Activated T-helper 1 cell treated with anti-CD3 and anti-CD28 coated beads, Interleukin-12 subunit alpha, Interleukin-12 subunit beta, Interleukin-2, Interleukin-4 antibody, amounts not matched to agents 30 ng/mL and 10 ng/mL and 1 ng/mL, durations not matched to agents 14 hours and 24 hours and 36 hours (primary cell): ENCODE measurements at places on chromosomes 3 and 15. TPM values are rescaled to one million over a fixed set of nuclear protein-coding genes. Genes with fewer than 3 reads are reported as not detected.

LIPC gene
- total RNA-seq, result 0.62 and 0.69 TPM in 2 replicates

DNA sequence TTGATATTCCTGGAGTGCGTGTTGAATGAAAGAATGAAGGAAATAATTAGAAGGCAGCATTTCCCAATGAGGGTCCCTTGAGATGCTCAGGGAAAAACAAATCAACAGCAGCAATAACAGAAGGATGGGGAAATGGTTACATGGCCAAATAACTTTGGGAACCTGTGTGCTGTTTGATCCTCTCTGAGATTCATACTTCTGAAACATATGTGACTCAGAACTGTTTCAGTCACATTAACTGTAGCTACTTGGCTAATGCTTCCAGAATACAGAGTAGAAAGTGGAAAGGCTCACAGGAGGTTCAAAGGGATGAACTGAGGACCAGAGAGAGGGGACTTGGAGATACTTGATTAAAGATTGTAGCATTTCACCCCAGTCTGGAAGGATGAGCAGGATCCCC is 258.2 kb downstream of the SLCO3A1 start:
- no peak for DNase-seq

EPHB3 gene
- total RNA-seq, result 0.31 TPM in 1 of 2 replicates, not detected in the other

DNA sequence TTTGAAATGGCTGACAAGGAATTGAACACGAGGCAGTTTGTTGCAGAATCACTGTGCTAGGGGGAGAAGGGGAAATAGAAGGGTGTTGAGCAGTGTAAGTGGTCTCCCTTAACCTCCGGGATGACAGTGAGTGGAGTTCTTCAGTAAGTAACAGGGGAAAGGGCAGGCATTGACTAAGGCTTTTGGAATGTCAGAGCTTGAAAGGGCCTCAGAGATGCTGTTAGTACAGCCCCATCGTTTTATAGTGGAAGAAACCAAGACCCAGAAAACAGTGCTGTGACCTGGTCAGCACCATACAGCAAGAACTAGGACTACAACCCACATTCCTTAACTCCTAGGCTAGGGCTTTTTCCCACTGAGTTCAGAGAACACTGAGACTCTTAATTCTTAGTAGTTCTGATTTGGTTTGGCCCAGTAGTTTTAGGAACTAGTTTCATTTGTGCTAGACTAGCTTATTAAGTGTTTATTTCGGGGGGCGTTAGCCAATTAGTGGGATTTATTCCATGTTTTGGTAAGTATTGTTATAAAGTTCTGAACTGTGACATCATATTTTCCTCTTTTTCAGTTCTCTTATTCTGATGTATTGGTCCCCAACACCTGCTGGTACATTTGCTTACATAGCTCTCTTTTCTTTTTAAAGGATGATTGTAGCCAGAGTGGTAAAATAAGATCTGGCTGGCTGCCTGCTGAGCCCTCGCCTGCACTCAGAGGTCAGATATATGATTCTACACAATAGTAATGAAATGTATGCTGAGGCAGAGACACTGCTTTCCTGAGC is 34.2 kb downstream of the RAB11A start:
- no peak for DNase-seq

DNA sequence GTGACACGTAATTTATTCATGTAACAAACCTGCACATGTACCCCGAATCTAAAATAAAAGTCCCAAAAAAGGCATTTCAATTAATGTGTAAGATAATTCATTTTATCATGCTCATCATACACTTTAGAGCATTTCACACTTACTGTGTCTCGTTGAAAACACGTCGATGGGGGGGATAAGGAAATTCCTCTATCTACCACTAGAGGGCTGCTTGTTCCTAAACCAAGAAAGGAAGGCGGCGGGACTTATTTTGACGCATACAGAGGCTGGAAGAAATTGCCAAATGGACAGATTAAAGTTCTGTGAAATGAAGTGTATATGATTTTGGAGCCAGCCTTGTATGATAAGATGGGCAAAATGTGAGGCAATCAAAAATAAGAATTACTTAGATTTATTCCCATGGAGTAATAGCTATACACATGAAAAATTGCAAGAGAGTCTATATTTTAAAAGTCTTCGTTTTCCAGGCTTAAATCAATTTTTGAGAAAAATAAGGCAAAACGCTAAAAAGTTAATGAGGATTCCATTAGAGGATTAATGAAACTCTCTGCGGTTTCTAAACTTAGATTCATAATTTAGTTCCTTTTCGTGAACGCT is 346.8 kb downstream of the CNTN3 start:
- no peak for DNase-seq

GRCh38 chr15:84151205-84151931 is 84.2 kb upstream of the GOLGA6L4 start:
- DNase-seq, result no peak

- no peak for DNase-seq
Observed at GRCh38 chr3:174973465-174973864, 114.3 kb downstream of the NAALADL2 start.

DNA sequence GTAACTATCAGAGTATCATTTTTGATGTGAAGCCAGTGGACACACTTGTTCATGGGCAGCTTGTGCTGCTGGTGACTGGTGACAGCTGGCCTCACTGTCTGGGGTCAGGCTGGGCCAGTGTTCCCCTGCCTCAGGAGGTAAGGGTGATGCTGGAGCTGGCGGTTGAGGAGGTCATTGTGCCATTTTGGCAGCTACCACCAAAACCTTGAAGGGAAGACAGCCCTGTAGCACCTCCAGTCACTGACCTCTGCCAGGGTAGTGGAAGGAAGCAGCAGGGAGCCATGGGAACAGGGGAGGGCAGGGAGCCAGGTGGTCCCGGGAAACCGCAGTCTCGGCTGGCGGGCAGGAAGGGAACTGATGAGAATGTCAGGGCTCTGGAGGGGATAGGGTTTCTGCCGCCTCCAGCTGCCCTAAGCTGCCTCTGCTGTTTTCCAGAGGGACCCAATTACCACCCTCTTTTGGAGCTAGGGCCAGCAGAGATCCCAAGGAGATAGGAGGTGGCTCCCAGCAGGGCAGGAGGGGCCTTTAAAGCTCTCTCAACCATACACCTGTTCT is 24.8 kb downstream of the FOXL2NB start:
- DNase-seq, result no peak

DNA sequence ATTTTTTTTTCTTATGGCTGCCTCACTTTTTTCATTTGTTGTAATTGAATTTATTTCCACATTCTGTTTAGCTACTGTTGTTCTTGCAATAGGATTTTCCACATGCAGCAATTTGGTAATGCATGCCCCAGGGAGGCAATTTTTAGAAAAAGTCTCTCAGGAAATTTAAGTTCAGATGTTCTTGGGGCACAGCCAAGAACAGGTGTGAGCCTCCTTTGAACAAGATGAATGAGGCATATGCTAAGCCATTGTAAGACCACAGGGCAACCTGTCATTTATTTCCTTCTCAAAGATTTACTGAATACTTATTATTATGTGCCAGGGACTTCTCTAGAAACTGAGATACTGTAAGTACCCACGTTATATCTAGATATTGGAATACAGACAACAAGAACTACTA is 549.5 kb downstream of the DIPK2A start:
- DNase-seq, result no peak

CEP152 gene
- 27.3 and 28.0 TPM in 2 replicates for total RNA-seq

DNA sequence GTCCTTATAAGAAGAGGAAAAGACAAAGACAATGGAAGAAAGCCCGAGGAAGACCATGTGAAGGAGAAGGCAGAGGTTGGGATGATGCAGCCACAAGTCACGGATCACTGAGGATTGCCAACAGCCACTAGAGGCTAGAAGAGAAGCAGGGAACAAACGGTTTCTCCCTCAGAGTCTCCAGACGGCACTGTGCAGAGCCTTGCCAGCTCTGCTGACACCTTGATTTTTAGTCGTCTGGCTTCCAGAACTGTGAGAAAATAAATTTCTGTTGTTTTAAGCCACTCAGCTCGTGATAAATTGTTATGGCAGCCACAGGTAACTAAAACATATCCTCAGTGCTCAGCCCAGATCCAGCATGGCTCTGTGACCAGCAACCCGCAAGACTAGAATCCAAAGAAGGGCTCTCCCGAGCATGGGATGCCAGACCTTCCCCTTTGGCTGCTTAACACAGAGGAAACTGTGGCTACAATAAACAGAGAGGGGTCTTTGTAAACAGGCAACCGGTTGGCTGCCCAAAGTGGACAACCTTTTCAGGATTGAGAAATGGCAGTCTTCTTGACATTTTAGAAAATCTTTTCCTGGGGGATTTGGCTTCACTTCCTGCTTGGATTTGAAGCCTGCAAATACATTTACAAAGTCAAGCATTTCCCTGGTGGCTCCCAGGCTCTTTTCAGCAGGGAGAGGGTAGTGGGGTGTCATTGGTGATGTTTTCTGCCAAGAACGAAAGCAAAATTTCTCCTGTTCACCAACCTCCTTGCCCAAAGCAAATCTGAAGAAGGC is 88.7 kb upstream of the ADPGK start:
- no peak for DNase-seq

ST8SIA2 gene
- not detected in 2 replicates for total RNA-seq

SI gene
- not detected in 2 replicates for total RNA-seq

IP6K1 gene
- 49.3 and 52.4 TPM in 2 replicates for total RNA-seq

HRH1 gene
- total RNA-seq, result 0.15 and 0.21 TPM in 2 replicates

- DNase-seq, result no peak
Observed at GRCh38 chr15:28931828-28932227, 46.1 kb downstream of the APBA2 start.

ISG20 gene
- total RNA-seq, result 31.2 and 34.9 TPM in 2 replicates

- no peak for DNase-seq
Observed at GRCh38 chr3:47024932-47025331, 45.5 kb downstream of the NBEAL2 start.

RAB6B gene
- 0.54 and 0.65 TPM in 2 replicates for total RNA-seq

- no peak for DNase-seq
Observed at GRCh38 chr3:117622171-117622841, 912.7 kb downstream of the TUSC7 start.

GP9 gene
- total RNA-seq, result not detected in 2 replicates

GRCh38 chr3:136787349-136787748 is 31.6 kb upstream of the SLC35G2 start:
- peak; percentile 28 for DNase-seq

DNA sequence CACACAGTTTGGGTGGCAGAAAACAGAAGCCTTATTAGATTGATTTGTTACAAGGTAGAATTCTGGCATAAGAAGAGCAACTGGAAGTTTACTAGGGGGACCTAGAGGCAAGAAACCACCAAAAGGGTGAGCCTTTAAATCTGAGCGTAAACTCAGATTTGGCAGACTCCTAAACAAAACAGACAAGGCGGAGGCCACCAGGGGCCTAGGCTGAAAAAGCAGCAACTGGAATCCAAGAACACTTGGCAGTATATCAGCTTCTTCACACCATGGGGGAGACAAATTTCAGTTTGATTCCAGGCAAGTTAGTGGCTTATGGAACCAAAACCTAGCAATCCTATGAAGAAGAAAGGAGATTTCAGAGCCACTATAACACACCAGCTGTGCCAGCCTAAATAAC is 220.0 kb downstream of the C3orf38 start:
- no peak for DNase-seq

DNA sequence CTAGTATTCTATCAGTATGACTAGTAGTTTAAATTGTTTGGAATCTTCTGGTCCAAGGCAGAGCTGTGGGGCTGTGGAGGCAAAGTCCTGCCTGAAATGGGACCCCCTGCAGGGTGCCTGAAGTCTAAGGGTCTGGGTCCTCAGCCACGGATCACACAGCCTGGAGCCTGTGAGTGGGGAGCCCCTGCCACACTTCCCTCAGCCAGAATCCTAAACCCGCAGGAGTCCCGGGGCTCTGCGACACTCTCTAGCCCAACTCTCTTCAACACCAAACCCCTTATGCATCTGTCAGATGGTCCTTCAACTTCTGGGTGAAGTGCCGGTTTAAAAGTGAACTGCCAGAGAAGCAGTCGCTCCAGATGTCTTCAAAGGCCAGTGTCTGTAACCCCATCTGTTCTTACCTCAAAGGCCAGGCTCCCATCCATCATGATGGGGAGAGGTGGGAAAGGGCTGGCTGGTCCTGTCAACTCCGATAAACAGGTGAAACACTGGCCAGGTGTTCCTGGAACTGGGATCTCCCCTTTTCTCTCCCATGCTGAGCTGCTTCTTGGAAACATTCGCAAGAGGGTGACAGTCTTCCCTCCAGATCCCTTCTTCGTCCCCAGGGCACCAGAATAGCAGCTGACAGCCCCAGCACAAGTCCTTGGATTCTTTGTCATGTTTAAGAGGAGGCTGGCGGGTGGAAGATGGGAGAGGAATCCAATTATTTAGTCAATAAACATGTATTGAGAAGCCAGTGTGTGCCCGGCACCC is 45.6 kb downstream of the CPN2 start:
- no peak for DNase-seq

DNA sequence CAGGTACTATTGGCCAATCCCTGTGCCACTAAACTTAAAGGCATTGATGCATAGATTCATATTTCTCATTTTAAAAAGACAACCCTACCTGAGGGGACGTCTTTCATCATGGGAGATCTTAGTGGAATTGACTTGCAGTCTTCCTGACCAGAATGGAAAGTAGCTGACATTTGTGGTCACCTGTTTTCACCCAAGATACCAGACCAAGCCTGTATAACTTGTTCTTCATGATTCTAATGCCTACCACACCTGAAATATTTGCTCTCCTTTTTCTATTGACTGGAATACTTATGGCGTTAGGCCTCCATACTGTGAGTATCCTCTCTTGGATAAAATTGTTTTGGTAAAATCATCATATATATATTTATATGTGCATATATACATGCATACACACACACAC is 54.7 kb upstream of the XCR1 start:
- DNase-seq, result no peak

GRCh38 chr15:101056366-101057334 is 137.5 kb downstream of the LRRK1 start:
- no peak for DNase-seq

DNA sequence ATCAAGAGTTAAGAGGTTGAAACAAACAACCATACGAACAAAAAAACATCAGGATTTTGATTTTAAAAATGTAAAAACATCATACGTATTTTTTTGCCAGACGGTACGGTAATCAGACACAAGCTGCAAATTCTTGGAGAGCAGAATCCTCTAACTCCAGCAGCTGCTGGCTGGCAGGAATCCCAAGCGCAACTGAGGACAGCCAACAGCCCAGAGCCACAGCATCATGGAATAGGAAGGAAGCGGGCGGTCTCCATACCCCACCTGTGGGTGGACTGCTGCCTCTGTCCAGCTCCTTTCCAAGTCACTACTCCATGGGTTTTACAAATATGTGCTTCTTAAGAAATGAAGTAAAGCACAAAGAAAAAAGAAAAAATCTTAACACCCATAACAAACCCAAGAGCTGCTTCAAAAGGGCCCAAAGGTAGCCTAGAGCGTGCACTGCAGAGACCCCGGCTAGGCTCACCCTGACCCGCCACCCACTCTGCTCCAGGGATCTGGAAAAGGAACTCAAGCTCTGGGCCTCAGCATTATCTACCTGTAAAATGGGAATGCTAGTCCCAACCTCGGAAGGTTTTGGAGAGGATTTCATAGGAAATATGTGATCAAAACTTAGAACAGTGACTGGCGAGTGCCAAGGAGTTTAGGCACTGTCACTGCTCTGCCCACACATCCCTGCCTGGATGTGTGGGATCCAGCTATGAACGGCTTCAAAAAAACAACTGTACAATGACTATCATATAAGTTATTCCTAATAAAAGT is 33.4 kb downstream of the ZXDC start:
- no peak for DNase-seq

EXD1 gene
- not detected in 2 replicates for total RNA-seq
